ENCODE measurements at places on chromosomes 16 and 17.

GRCh38 chr17:2435862-2436261 is 35.0 kb upstream of the MNT start:
- no peak for DNase-seq

DNA sequence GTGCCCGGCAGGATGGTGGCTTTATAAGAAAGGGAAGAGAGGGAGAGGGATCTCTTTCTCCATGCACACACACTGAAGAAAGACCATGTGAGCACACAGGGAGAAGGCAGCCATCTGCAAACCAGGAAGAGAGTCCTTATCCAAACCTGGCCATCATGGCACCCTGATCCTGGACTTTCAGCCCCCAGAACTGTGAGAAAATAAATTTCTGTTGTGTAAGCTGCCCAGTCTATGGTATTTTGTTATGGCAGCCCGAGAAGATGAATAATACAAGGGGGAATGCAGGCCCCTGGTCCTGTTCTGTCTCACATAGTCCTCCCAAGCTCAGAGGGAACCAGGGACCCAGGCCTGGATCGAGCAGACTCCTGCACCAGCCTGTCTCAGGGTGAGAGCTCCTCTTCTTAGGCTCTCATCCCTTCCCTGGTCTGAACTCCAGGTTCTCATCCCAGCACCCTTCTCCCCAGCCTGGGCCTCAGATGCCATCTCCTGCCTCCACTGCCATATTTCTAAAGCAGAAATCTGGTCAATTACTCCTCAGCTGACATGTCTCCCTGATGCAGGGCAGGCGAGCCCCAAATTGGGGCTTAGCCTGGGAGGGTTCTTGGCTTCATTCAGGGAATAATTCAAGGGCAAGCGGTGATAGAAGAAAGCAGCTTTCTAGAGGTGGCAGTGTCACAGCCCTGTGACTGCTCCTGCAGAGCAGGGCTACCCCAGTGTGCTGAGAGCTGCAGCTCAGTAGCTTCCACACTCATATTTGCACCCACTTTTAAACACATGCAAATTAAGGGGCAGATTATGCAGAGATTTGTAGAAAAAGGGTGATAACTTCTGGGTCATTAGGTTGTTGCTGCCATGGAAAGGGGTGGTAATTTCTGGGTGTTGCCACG is 28.8 kb downstream of the IGFBP4 start:
- DNase-seq = no peak

DNA sequence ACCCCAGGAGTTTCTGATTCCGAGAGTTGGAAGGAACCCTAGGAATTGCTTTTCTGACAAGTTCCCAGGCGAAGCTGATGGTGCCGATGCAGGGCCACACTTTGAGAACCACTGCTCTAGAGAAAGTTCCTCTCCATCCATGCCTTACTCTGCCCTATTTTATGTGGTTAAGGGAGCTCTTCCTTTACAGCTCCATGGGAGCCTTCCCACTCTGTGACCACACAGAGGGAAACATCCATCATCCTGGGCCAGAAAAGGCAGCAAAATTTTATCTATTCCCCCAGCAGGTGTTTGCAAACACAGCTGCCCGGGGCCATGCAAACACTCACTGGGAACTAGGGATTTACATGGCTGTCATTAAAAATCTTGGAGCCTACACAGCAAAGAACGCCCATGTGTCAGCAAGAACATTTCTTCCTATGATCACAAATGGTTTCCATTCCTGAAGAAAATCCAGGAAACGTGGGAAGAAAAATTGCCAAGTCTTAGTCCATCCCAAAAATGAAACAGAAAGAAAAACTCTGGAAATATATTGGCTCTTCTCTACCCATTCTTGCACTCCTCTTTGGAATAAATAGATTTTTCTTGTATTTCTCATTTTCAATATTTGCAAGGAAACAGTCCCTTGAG is 252.7 kb downstream of the PMP22 start:
- DNase-seq = no peak

- no peak for DNase-seq
These were observed 10.3 kb downstream of the ZFPM1 start for GRCh38 chr16:88463411-88463810.

DNA sequence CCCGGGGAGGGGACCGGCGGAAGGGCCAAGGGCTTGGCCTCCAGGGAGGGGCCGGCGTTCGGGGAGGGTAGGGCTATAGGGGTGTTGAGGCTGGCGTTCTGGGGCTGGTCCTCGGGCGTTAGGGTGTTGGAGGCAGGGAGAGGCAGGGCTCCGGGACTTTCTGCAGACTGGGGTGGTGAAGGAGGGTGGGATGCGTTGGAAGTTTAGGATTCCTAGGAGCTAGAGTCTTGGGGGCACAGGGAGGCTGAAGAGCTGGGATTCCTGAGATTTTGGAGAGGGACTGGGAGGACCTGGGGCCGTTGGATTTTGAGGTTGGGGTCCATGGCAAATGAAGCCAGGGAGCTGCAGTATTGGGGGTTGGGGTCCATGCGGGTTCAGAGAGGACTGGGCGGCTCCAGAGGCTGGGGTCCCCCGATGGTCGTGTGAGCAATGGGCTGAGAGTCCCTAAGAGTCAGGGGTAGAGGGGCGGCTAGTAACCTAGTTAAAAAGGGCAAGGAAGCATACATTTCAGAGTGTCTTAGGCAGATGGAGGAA is 740 bp downstream of the NFATC2IP start:
- no peak for DNase-seq

Data from activated T-cell treated with anti-CD3 and anti-CD28 coated beads for 4 hours (primary cell).